ENCODE measurements at places on chromosomes 6 and 20.

GRCh38 chr6:6968357-6968730, 139.4 kb upstream of the RREB1 start:
- DNase-seq: no peak

DNA sequence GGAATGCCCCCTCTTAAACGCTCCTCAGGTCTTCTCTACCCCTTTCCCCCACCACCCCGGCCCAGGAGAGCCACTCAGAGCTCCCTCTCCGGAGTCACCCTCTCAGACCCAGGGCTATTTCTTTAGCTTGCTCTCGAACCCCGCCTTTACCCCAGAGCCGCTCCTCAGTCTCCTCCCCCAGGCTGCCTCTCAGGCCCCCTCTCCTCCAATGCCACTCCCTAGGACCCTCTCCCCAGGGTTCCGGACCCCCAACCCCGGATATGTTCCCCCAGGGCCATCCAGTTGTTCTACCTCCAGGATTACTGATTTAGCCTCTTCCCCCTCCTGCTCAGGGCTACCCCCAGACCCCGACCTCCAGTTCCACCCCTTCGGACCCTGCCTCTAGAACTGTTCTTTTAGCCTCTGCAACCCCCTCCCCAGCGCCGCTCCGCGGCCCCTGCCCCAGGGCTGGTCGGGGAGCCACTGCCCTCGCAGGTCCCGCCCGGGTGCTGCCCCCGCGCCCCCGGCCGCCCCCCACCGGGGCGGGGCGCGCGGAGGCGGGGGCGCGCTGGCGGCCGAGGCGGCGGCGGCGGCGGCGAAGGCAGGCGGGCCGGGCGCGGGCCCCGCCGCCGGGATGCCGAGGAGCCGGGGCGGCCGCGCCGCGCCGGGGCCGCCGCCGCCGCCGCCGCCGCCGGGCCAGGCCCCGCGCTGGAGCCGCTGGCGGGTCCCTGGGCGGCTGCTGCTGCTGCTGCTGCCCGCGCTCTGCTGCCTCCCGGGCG, at the start of gene MMP24:
MMP24 (plus strand) TSS at position 565 of the 758 bp plus-strand sequence; CDS start at position 614, 49 bp downstream.
- DNase-seq: no peak

- no peak for DNase-seq
Observed at GRCh38 chr6:125197795-125198269, 44.3 kb downstream of the TPD52L1 start.

DNA sequence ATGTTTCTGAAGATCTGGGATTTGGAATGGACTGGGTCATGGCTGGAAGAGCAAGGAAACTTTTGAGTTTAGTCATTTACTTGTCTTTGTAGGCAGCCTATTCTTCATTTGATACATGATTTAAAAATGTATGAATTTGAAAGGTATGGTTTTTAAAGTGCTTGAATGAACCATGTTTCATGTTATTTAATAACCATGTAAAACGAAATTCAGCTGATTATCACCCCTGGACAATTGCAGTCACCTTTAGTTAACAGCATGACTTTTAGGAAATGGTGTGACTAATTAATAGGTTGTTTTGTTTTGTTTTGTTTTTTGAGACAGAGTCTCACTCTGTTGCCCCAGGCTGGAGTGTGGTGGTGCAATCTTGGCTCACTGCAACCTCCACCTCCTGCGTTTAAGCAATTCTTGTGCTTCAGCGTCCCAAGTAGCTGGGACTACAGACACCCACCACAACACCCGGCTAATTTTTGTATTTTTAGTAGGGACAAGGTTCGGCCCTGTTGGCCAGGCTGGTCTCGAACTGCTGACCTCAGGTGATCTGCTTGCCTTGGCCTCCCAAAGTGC, 2.1 kb downstream of the STX11 start:
- DNase-seq: no peak

GRCh38 chr20:22810626-22811569, 224.2 kb upstream of the SSTR4 start:
- no peak for DNase-seq

DNA sequence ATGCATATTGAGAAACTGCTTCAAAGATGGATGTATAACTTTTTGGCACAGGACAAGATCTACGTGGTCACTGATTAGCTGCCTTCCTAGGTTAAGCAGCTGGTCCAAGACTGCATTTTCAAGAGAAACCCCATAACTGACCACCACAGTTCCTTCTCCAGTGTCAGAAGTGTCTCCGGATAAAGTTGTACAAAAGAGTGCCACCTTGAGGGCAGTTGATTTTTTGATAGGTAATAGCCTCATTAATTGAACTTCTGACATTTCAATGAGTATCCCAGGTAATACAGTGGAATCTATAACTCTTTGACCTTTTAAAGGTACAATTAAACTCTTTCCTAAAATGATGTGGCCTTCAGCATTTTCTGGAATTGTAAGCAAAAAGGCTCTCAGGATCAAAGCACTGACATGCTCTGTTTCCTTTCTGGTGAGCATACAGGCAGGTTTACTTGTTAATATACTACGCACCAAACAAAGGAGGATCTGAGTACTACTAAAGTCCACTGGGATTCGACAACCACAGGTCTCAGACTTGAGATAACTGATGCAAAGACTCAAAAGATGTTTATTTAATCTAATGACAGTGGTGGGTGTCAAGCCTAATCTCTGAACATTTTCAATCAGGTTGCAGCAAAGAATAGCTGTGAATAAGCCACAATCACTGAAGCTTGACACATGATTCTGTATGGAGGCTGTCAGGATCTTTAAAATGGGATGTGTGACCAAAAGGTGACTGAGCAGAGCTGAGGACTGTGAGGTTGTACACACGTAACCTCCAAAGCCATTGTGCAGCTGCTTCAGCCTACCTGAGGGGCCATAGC, 21.2 kb downstream of the MKKS start:
- no peak for DNase-seq

- no peak for DNase-seq
Observed at GRCh38 chr20:11168026-11168425, 494.2 kb upstream of the JAG1 start.
